H1 (cell line): ENCODE measurements at places on chromosomes 6 and 20. TPM values are rescaled to one million over a fixed set of nuclear protein-coding genes. Genes with fewer than 3 reads are reported as not detected.

DNA sequence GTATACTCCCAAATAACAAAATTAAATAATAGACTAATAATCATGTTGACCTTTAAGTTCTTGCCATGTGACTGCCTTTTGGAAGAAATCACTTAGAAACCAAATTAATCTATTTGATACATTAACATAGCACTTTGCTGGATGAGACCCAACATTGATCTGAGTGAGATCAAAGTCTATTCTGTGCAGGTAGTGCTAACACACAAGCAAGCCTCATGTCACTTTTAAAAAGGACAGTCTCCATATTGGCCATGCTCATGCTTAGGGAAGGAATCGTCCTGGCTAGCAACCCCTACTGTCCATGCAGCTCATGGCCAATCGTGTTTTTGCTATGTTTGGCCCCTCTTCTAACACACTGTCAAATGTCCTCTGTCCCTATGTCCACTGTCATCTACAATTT, 35.8 kb upstream of the RNF217 start:
- DNase-seq = no peak

GRCh38 chr20:20399531-20400500, 31.9 kb downstream of the INSM1 start:
- no peak for DNase-seq

DNA sequence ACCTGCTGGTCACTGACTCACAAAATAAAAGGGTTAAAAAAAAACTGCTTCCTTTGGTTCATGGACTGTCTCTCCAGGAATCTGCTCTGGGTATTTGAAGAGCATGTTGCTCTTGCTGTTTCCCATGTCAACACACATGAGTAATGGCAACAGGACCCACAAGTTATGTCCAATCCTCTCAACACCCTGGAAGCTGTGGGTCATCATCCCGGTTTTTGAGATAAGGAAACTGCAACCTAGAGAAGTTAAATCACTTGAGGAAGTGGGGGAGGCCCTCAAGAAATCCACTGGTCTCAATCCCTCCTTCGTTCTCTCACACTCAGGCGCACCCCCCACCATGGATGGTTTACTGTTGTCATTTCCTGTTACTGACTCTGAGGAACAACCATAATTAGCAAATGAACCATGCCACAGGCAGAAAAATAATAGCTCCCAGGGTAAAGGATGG, 12.4 kb downstream of the MAP1LC3A start:
- no peak for DNase-seq

CLDN20 gene
- polyA plus RNA-seq = not detected in 2 replicates

NKX2-2 gene
- polyA plus RNA-seq = not detected in 2 replicates

HCK gene
- polyA plus RNA-seq = 4.3 and 4.4 TPM in 2 replicates
